ENCODE measurements at places on chromosomes 4 and X.

DNA sequence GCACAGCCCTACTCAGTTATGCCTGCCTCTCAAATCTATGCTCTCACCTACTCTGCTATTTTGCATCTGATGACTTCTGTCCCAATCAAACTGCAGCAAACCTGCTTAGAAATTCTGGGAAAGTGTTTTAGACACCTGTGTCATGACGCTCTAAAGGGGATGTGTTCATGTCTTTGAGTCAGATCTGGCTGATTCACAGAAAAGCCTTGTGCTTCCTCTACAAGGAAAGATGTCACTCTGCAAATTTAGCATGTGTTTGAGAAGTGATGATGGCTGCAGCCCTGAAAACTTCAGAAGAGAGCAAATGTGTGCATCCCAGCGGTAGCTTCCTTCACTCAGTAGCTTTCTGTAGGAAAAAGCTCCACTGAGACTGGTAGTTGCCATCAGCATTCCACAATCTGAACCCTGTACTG is 235.4 kb downstream of the MGST2 start:
- DNase-seq, result no peak

- DNase-seq, result no peak
Observed at GRCh38 chr4:105343146-105343931, 130.5 kb downstream of the PPA2 start.

- DNase-seq, result no peak
Observed at GRCh38 chrX:140250391-140250790, 254.5 kb downstream of the SOX3 start.

DNA sequence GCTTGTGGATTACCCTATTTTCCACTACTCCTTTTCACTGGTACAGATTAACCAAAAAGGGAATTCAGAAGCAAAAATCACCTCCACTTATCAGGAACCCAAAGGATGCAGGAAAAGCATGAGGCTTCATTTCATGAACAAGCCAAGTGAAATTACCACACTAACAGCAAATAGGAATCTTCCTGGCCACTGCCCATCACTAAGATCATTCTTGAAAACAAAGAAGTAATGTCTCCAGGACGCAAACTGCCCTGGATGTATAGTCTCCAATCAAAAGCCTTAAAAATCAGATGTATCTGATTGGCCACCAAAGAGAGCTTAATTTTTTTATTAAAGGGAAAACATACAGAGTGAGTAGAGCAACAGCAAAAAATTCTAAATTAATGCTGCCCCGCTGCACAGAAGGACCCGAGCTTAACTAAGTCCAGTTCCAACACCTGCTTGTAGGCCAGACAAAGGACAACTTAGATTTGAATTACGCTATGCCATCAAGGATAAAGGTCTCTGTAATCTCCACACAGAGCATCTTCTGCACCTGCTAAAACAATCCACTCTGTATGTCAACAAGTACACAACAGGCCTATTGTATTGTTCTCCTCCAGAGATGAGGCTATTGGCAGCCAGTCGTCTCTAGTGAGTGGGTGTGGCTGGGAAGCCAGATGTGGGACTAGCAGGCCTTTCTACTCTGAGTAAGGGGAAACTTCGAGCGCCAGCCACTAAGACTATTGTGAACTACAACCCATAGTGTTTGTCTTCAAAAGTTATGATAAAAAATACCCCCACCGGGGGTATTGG is 12.4 kb downstream of the ZDHHC9 start:
- DNase-seq, result no peak

DNA sequence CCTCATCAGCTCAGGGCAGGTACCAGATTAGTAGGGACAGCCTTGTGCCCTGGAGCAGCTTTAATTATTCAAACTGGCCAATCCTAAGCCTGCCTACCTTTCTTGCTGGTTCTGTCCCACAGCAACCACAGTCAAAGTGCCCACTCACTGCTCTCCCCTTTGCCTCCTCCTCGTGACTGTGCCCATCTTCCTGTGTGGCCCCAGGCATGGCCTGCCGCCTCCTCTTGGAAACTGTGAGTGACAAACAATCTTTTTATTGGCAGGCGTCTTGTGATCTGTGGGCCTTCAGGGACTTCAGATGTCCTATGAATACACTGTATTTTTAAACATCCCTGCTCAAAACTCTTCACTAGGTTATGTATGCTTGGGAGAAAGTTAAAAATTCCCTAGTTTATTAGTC is 22.8 kb upstream of the NSG1 start:
- no peak for DNase-seq

DNA sequence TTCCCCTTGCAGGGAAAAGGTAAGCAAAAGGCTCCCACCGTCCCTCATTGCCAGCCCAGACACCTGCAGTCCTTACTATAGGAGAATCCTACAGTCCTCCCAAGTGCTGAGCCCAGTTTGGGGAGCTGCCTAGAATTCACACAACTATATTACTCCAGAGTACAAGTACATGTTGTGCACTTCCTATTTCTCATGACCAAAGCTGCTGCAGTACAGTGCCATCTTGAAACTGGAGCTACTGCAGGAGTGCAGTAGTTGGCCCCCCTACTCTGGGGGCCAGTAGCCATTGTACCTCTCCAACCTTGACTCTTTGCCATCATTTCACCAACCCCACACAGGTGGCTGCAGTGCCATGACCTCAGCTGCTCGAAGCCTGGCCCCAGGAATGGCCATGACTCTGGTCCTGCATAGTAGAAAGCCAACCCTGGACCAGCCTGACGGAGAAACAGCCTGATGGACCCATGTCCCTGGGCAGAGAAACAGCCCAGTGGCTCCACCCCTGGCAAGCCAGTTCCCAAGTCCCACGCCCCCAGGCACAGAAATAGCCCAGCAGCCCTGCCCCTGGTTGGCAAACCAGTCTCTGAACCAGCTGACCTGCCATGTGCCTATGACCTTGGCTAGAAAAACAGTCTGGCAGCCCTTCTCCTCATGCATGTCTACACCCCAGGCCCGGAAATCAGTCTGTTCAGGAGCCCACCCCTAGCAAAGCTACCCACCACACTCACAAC is 51.9 kb downstream of the PHKA1 start:
- DNase-seq, result no peak
